ENCODE measurements at places on chromosomes 7 and 10.

- DNase-seq = no peak
These were observed 57.0 kb downstream of the BRAF start for GRCh38 chr7:140867467-140868462.

- DNase-seq = no peak
These were observed 131.1 kb upstream of the ABCB5 start for GRCh38 chr7:20484356-20484755.

- no peak for DNase-seq
These were observed 136.9 kb downstream of the RTKN2 start for GRCh38 chr10:62131724-62132123.

GRCh38 chr10:72611783-72612182 lies 14.1 kb downstream of the MICU1 start:
- no peak for DNase-seq

GRCh38 chr10:27834476-27834875 lies 88.9 kb upstream of the MKX start:
- no peak for DNase-seq

- no peak for DNase-seq
These were observed 5.1 kb downstream of the ERV3-1 start for GRCh38 chr7:65001291-65001814.

- no peak for DNase-seq
These were observed 639.9 kb downstream of the PHTF2 start for GRCh38 chr7:78438433-78438832.

DNA sequence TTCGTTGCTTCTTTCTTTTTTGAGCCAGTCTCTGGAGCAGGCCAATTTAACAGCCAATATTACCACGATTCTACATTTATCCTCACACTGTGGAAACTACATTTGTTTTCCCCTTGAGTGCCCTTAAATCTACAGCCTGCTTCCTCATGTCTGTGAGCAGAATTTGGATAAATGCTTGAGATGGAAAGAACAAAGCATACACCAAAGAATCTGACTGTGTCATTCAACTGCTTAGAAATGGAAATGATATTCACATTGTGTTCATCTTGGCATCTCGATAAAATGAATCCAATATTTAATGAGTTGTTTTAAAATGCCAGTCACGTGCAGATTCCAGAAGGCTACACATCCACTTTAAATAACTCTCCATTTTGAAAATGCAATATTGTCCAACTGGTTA lies 41.0 kb upstream of the GSDME start:
- no peak for DNase-seq

DNA sequence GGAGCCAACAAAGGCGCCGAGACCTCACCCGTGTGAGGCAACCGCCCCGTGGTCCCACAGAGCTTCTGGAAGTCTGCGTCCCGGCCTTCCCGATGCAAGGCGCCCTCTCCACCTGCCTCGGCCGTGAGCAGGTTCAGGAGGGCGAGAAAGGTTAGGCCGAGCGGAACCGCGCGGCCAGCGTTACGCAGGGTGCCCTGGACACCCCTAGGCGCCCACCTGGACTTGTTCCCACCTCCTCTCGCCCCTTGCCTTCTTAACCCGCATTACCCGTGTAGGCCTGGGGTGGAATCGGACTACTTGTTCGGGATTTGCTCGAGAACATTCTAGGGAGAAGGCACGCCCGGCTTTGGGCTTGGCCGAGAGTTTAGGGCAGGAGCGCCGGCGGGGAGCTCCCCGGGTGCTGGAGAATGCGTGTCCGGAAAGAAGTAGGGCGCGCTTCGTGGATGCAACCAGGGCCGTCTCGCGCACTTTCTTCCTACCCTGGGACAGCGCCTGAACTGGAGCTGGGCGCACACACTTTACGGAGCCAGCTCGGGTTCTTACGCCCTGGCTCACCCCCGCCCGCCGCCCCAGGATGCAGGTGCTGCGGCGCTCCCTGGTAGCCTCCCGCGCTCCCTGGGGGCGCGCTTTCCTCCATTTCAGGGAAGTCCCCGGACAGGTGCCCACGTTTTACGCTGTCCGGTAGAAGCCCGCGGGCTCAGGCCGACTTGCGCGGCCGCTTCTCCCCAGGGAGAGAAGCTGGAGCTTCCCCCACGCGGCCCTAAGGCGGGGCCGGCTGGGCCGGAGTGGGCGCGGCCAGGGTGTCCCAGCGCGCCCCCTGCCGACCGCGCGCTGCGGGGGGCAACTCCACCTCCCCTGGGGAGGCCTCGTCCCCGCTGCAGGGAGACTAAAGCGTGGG lies 74.5 kb downstream of the INSIG1 start:
- no peak for DNase-seq

GRCh38 chr7:3439333-3440030 lies 138.4 kb downstream of the SDK1 start:
- no peak for DNase-seq

DNA sequence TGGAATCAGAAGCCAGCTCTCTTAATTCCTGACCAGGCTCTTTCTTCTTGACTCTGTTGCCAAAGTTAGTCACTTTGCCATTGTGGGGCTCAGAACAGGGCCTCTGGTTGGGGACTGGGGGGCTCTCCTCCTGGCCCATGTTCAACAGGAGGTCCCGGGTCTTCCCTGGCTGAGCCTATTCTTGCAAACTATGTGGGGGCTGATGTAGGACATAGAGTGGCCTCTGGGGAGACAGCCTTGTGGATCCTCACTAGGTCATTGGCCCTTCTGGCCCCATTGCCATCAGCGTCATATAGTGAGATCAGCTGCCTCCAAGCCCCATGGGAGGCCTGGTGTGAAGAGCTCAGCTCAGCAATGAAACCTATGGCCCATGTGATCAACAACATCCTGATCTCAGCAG lies 77.6 kb upstream of the LEP start:
- DNase-seq = no peak

- no peak for DNase-seq
These were observed 121.2 kb downstream of the SKAP2 start for GRCh38 chr7:26743205-26743604.

DNA sequence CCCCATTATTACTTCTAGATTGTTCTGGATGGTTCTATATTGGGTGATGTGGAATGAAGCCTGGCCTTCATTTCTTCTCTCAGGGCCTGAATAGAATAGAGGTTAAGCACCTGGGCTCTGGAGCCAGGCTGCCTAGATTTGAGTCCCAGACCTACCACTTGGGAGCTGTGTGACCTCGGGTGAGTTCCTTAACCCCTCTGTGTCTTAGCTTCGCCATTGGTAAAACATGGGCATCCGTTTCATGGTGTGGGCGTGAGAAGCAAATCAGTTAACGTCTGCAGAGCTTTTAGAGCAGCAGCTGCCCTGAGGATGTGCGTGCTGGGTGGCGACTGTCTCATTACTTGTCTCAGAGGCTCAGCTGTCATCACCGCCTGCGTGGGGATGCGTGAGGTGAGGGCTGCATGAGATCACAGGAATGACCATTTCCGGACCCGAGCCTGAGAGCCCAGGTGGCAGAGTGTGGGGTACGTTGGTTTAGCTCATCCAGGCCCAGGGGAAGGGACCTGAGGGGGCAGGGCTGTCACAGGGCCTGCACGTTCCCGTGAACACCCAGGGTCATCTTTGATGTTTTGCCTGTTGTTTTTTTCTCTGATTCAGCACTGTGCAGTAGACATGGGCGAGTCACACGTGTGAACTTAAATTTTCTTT lies 9.7 kb downstream of the AGAP3 start:
- no peak for DNase-seq

GRCh38 chr7:138460649-138461607 lies 869 bp downstream of the TRIM24 start:
- peak; percentile 29 for DNase-seq

DNA sequence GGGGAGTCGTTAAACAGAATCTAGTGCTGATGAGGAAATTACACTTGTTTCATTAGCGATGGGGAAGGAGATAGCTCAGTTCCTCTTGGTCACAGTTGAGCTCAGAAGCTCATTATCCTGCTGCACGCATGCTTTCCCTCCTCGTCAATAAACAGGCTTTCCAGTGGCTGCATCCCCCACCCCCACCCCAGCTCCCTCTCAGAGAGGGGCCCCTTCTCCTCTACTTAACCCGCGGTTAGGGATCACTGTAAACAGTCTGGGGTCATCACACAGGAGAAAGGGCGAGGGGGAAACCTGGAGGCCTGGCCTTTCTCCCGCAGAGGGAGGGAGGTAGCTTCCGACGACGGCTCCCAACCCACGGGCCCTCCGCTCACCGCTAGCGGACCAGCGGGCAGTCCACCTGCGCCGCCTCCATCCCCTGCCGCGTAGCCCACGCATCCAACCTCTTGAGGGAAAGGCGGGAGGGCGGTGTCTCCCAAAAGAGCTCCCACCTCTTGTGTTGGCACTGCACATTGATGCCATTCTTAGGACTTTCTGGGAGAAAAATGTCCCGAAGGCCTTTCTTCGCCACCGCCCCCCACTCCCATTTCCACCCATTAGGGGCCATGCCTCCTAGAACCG lies 80.8 kb downstream of the PAX2 start:
- DNase-seq = no peak

DNA sequence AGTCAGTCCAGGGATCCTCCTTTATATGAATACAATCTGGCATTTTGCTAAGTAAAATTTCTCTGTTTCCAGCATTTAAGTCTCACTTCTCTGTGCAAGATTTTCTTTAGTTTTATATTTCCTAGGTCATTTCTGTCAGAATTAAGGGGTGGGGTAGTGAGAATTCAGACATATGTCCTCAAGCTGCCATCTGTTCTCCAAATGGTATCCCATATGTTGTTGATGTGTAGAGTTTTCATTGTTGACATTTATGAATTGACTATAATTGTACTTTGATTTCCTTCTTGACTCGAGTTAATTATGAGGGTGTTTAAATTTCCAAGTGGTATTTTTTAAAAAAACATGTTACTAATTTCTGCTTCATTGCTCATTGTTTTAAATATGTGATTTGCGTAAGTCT lies 148.8 kb downstream of the NPSR1 start:
- no peak for DNase-seq

DNA sequence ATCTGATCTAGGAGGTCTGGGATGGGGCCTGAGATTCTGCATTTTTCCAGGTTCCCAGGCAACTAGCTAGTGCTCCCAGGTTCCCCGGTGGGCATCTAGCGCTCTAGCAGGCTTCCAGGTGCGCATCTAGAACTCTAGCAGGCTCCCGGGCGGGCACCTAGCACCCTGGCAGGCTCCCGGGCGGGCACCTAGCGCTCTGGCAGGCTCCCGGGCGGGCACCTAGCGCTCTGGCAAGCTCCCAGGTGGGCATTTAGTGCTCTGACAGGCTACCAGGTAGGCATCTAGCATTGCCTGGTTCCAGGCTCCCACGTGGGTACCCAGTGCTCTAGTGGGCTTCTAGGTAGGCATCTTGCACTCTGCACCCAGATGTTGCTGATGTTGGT lies 414.7 kb downstream of the PLXNA4 start:
- no peak for DNase-seq

DNA sequence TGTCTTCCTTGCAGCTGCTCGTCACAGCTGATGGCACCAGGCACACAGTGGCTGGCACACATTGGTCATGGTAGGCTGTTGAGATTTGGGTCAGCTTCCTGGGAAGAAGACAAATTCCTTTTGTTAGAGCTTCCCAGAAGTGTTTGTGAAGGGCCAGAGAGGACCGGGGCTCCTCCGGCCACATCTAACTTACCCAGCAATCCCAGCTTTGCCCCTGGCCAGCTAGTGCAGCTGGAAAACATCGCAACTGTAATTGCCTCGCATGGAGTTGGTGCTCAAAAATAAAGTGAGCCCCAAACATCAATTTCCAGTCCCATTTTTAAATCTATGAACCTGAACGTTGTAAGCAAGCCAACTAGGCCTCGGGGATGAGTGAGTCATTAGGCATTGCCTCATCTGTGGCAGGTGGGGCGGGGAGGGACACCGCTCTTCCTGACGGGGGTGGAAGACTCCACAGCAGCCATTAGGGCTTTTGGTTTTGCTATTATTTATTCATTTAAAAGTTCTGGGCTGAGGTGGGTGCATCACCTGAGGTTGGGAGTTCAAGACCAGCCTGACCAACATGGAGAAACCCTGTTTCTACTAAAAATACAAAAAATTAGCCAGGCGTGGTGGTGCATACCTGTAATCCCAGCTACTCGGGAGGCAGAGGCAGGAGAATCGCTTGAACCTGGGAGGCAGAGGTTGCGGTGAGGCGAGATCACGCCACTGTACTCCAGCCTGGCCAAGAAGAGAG lies 12.4 kb downstream of the CPA5 start:
- DNase-seq = no peak

- DNase-seq = no peak
These were observed 123.0 kb downstream of the ANLN start for GRCh38 chr7:36512616-36513015.

GRCh38 chr7:157310676-157311185 lies 26.1 kb upstream of the DNAJB6 start:
- DNase-seq = no peak

DNA sequence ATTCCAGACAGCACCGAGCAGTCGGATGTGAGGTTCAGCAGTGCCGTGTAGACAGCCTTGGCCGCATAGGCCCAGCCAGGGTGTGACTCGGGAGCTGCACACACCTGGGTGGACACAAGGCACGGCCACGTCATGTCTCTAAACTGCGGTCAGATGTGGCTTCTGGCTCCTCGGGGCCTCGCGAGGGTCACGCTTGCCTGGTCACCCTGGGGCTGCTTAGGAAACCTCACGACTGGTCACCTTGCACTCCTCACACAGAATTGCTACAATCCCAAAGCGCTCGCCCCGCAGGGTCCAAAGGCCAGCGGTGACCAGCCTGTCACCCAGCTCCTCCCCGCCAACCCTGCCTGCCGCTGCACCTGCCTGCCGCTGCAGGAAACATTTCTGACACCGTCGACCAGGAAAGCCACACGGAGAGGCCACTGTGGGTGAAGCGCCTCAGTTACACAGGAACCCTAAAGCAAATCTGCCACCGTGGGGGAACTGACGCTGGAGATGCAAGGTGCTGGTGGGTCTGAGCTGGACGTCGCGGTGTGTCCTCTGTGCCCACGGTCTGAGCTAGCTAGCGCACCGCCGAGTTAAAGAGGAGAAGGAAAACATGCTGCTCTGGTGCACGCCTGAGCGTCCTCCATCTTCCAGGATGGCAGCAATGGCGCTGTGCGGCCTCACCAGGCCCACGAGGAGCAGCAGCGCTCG lies 5.0 kb downstream of the GPER1 start:
- DNase-seq = no peak

DNA sequence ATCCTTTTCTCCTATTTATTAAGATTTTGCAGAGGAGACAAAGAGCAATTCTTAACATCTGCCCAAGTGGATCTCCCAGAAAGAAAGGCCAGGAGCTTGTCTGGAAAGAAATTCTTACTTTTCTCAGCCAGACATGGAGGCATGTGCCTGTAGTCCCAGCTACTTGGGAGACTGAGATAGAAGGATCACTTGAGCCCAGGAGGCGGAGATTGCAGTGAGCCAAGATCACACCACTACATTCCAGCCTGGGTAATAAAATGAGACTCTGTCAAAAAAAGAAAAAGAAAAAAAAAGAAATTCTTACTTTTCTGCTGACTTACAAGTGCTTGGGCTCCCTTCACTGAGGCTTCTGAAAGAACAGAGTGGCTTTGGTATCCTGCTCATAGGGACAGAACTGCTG lies 2.4 kb upstream of the CYP3A43 start:
- DNase-seq = no peak

GRCh38 chr10:125023862-125024496 lies 82.1 kb downstream of the ZRANB1 start:
- DNase-seq = no peak

- DNase-seq = no peak
These were observed 20.8 kb downstream of the MAD1L1 start for GRCh38 chr7:2211926-2212325.

Data from activated CD4-positive, CD25-positive, alpha-beta regulatory T cell (primary cell).